ENCODE measurements at places on chromosomes 6 and 20. TPM values are rescaled to one million over a fixed set of nuclear protein-coding genes. Genes with fewer than 3 reads are reported as not detected.

- H3K4me1 ChIP-seq, result no peaks in the 10 kb centered on the region
- no peak for DNase-seq
- H3K27me3 ChIP-seq, result no peaks in the 10 kb centered on the region
- H3K36me3 ChIP-seq, result no peaks in the 10 kb centered on the region
- no peak overlapping the region for H3K4me3 ChIP-seq
- H3K27ac ChIP-seq, result no peak overlapping the region
These were observed 82.2 kb upstream of the LRFN2 start for GRCh38 chr6:40669343-40669742.

GRCh38 chr6:11475016-11475415 lies 62.5 kb upstream of the TMEM170B start:
- H3K27ac ChIP-seq, result no peak overlapping the region
- H3K4me3 ChIP-seq, result no peak overlapping the region
- H3K36me3 ChIP-seq, result no peaks in the 10 kb centered on the region
- H3K4me1 ChIP-seq, result peaks cover under 1% of the 10 kb centered on the region
- DNase-seq, result no peak

GRCh38 chr20:3783068-3783489 lies 1.8 kb upstream of the SPEF1 start:
- peak overlapping the region; percentile 14 for H3K4me3 ChIP-seq
- H3K27me3 ChIP-seq, result no peaks in the 10 kb centered on the region
- H3K4me1 ChIP-seq, result peaks cover 39% of the 10 kb centered on the region
- H3K36me3 ChIP-seq, result peaks cover 2% of the 10 kb centered on the region
- peak overlapping the region; percentile 24 for H3K27ac ChIP-seq

DNA sequence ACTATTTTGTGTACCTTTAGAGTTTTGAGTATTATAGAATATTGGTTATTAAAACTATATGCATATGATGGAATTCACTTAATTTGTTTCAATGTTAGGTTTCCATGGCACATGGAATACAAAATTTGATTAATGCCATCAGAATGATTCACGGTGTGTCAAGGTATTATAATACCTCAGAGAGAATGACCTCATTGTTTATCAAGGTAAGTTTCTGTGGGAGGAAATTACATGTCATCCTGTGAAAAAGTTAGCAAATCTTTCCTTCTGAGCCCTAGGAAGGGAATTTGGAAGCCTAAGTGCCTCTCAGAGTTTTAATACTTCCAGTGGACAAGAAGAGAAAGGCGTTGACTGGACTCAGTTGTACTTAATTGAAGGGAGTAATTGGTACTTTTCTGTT lies 40.8 kb downstream of the DNAH8 start:
- peaks cover 2% of the 10 kb centered on the region for H3K36me3 ChIP-seq
- H3K4me1 ChIP-seq, result no peaks in the 10 kb centered on the region
- no peak overlapping the region for H3K27ac ChIP-seq

The NRN1 gene
- total RNA-seq, result 0.21 TPM

The SLC52A3 gene
- not detected for total RNA-seq

The OR14J1 gene
- total RNA-seq, result not detected

All from osteocyte (in vitro differentiated cells).